ENCODE measurements at places on chromosomes 16 and 17.

GRCh38 chr17:33084755-33085154 lies 93.1 kb downstream of the SPACA3 start:
- no peak for DNase-seq

DNA sequence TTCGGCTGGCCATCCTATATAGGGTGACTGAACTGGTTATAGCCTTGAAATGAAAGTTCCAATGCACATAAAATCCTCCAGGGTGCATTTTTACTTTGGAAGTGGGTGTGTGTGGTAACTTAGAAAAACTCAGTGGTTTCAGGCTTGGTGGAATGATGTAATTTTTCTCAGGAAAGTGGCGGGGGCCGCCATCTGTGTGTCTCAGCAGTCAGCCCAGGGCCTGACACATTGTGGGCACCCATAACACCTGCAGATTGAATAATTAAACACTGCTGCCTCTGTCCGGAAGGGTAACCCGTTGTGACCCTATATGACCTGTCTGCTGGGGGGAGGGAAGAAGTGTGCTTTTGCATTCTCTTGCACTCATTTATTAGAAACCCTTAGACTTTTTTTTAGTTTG lies 2.2 kb upstream of the PDP2 start:
- no peak for DNase-seq

GRCh38 chr17:67281053-67281452 lies 36.1 kb upstream of the HELZ start:
- no peak for DNase-seq

- no peak for DNase-seq
Measured at GRCh38 chr17:7312432-7313087, 2.6 kb downstream of the GPS2 start.

DNA sequence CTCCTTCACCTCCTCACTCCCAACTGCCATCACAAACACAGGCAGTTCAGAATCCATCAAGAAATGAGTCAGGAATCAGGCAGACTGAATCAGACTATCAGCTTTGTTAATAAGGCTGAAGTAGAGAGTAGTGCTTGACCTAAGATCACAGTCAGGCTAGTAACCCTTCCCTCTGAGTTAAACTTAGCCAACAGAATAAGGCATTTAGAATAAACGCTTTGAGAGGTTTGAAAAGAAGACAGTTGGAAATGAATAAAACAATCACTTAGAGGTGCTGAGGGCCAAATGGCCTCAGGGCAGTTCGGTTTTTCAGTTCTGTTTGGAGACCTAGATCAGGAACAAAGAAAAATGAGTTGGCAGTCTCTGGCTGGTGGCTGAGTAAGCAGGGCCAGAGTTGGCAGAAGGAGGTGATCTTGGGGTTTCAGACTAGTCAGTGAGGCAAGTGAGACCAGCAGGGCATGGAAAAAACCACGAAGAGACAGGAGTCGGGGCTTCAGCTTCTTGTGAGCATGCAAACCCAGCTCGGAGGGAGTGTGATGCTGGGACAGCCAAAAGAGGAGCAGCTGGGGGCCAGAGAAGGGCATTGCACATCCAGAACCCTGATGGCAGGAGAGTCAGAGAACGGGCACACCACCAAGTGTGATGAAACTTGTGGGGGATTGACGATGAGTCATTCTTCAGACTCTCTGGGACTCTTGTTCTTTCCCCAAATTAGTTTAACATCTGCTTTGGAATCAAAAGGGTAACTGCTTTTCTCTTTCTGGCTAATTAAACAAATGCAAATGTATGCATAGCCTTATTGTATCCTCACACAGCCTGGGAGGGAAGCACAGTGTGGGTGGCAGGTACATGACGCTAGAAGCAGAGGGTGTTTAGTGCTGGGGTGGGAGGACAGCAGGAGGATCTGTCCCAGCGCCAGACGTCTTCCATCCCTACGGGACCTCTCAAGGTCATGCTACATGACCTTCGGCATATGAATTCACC lies 54.8 kb downstream of the SPECC1 start:
- DNase-seq = peak; percentile 84

DNA sequence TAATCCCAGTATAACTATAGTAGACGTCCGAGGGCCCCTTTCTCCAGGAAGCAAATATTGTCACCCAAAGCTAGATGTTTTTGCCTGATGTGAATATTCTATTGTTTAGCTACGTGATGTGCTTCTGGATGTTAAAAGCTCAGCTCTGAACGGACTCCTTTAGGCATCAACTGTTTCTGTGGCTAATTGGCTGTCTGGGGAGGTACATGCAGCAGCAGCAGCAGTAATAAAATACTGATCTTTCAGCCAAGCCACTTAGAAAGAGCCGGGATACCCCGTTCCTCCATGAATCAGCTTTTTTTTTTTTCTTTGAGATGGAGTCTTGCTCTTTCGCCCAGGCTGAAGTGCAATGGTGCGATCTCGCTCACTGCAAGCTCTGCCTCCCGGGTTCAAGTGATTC lies 43.0 kb downstream of the TRARG1 start:
- DNase-seq = no peak

DNA sequence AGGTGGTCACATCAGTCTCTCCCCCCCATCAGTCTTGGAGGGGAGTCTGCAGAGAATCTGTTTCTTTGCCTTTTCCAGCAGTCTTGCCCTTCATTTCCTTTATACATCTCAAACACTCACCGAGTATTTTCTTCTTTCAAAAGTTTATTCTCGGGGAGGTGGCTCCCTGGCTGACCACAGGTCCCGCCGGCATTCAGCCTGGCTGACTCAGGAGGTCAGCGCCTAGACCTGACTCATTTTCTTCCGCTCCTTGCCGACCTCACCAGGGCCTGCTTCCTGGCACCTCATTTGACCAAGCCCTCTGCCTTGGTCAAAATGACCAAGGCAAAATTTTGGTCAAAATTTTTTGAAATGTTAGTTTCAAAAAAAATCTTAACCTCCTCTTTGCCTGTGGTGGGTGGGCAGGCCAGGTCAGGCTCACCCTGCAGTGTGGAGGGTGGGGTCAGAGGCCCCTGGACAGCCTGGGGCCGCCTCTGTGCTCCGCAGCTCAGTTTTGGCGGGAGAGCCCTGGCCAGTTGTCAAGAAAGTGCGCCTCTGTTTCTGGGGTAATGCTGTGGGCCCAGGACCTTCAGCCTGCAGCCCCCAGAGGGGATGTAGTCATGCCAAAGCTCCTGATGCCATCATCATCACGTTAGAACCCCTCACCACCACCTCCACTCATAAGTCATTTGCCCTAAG lies 165.6 kb downstream of the SPECC1 start:
- DNase-seq = no peak
